ENCODE measurements at places on chromosomes 7 and 10.

GRCh38 chr10:126867567-126868365 is 37.5 kb upstream of the DOCK1 start:
- DNase-seq = no peak

DNA sequence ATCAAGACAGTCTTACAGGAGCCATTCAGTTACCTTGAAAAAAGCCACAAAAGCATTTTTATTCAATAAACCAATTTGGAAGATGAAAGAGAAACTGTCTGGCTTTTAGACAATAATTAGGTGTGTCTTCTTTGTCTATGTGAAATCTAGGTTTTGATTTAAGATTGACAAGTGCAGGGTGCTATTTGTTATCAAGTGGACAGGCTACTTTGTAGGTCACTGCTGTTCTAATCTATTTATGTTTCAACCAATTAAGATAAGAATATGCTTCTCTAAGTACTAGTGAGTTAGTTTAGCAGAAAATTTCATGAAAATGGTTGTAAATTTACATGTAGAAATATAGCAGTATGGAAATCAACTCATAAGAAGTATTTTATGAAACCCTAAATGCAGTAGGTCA is 177.5 kb downstream of the CACNA2D1 start:
- DNase-seq = no peak

GRCh38 chr10:20858292-20859124 is 38.6 kb downstream of the NEBL start:
- DNase-seq = no peak

DNA sequence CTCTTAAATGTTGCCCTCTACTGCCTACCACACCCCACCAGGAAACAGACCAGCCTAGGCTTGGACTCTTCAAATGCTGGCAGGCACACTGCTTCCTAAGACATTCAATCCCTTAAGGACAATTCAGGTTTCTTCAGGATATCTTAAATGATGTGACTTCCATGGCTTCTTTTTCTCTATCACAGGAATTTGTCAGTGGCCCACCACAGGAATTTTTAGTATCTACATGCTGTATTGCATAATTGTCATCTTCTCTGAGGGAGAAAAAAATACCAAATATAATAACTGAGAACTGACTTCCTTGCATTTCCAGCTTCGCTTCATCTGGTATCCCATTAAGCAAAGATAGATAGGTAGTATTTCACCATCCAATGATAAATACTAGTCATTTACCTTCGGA is 129.3 kb downstream of the WNT2 start:
- no peak for DNase-seq

DNA sequence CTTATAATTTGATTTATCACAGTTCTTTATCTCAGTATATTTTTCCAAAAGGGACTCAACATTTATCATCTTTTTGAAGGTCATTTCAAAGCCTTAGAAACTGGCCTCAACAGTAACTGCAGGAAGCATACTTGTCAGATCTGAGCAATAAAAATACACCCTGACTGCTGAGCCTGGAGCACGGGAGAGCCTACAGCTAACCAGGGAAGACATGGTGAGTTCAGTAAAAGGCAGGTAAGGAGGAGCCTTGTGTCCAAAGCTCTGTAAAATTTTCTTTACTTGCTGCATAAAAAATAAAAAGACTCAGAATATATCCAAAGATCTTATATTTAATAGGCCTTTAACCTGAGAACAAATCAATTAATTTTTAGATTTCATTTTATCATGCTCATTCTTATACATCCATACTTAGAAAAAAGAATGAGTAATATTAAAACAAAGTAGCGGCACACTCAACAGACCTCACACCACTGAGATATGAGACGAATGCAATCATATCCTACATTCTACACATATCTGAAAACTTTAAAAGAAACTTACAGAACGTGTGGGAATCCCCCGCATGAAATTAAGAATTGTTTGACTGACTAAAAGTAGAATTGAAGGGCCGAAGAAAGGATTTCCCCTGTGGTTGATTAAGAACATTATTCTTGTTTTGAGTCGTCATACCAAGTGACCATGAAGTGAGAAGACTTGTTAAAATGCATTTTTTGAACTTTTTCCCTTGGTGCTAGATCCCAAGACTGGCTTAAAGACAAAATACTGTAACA is 296.4 kb upstream of the MKLN1 start:
- DNase-seq = no peak

DNA sequence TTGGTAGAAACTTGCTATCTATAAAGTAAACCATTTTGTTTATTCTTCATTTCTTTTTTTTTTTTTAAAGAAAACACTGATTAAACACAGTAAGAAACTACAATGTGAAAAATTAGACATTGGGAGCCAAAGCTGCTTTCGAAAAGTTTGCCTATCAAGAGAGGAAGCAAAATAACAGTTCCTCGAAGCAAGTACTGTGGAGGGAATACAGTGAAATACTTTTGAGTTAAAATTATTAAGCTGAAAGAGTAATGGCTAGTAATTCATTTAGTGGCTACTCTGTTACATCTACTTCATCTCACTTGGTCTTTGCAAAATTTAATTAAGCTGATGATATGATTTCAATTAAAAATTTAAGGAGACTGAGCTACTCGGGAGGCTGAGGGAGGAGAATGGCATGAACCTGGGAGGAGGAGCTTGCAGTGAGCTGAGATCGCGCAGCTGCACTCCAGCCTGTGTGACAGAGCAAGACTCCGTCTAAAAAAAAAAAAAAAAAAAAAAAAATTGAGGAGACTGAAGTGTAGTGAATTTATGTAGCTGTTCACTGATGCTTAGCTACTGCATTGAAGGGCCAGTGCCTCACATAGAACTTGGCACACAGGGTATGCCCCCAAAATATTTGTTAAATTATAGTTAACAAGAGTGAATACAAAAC is 982.1 kb upstream of the MBL2 start:
- DNase-seq = no peak

DNA sequence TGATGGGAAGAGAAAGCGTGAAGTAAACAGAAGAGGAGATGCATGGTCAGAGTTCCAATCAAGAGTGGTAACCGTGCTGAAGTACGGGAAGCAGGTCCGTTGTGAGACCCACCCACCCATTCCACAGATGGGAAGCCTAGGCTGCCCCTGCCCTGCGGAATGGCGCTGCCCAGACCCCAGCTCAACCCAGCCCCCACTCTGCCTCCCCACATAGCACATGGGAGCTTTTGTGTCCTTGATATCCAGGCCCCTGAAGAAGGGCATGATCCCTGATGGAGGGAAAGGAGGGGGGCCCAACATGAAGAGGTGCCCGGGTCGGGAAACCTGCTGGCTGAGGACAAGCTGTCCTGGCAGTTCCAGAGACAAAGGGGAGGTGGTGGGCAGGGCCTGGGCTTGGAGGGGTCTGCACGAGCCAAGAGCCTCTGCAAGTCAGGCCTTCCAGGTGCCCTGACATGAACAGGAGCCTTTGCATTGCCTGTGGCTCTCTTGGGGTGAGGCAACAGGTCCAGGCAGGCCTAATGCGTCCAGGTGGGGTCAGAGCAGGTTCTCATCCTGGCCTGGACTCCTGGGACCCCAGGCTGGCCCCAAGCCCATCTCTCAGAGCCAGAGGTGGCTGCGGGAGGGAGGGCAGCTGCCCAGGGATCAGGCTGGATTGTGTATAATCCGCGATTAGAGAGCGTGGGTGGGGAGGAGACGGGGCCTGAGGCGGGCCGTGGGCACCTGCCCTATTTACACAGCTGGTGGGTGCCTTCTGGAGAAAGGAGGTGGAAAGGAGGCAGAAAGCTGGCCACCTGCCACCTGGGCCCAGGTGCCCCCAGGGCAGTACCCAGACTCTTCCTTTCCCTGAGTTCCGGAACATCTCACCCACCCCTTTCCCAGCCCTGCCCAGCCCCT is 23.5 kb downstream of the YKT6 start:
- no peak for DNase-seq

DNA sequence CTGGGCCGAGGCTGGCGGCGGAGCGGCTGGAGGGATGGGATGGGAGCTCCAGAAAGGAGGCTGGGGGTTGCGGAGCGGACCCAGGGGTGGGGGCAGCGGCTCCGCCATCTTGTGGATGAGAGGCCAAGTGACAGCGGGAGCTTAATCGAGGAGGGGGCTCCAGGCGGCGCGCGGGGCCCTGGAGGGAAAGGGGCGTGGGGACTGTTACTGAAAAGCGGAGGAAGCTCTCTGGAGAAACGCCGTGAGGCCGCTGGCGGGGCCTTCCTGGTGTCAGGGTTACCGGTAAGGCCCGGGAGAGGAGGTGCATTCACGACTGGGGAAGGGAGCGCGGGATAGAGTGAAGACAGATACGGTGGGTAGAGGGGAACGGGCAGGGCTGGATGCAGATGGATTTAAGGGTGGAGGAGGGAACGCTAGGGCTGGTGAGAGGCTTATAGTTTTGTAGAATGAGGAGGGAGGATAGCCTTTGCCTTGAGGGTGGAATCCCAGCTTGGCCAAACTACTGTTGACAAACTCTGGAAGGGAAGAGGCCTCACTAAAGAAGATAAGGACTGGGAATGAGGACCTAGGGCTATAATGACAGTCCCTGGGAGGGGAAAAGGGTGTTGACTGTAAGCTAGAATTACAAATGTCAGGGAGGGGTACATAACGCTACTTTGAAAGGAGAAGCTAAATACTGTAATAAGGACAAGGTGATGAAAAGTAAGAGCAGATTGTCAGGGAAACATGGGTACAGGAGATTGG is 535 bp downstream of the BTRC start:
- DNase-seq = peak; percentile 10

GRCh38 chr7:47937065-47937687 is 11.1 kb downstream of the PKD1L1 start:
- DNase-seq = no peak

DNA sequence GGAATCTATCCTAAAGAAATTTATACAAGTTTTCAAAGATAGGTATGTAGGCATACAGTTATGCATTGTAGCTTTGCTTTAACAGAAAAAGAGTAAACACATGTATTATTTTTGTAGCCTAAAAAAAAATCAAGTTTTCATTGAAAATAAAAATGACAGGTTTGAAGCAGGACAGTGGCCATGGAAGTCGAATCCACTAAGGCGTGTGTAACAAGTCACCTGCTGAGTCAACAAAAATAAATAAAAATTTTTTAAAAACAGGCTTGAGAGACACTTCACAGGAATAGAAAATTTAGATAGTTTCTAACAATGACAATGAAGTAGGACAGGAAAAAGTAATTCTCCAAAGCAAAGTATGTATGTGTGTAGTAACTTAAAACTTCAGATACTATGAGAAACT is 8.5 kb upstream of the GOT1 start:
- no peak for DNase-seq

DNA sequence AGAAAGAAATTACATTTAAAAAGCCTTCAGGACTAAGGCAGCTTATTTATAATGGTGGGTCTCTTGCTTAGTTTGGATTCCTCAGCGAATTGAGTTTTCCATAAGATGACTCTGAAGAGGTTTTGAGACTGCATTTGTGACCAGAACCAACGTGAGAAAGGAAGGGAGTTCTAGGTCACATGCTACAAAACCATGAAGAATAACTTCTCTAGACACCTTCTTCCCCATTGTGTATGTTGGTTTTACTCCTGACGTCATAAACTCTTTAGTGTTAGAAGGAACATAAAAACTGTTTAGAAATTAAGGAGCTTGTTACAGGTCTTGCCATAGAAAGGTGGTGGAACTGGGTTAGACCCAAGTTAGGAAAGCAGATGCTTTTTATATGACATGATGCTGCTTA is 11.1 kb downstream of the PTPN12 start:
- no peak for DNase-seq
